ENCODE measurements at places on chromosomes 6 and 20. TPM values are rescaled to one million over a fixed set of nuclear protein-coding genes. Genes with fewer than 3 reads are reported as not detected.

GRCh38 chr6:64861039-64861651, 845.9 kb downstream of the EYS start:
- no peaks in the 10 kb centered on the region for H3K27me3 ChIP-seq
- H3K27ac ChIP-seq, result no peak overlapping the region
- H3K36me3 ChIP-seq, result no peaks in the 10 kb centered on the region
- H3K4me3 ChIP-seq, result no peak overlapping the region

DNA sequence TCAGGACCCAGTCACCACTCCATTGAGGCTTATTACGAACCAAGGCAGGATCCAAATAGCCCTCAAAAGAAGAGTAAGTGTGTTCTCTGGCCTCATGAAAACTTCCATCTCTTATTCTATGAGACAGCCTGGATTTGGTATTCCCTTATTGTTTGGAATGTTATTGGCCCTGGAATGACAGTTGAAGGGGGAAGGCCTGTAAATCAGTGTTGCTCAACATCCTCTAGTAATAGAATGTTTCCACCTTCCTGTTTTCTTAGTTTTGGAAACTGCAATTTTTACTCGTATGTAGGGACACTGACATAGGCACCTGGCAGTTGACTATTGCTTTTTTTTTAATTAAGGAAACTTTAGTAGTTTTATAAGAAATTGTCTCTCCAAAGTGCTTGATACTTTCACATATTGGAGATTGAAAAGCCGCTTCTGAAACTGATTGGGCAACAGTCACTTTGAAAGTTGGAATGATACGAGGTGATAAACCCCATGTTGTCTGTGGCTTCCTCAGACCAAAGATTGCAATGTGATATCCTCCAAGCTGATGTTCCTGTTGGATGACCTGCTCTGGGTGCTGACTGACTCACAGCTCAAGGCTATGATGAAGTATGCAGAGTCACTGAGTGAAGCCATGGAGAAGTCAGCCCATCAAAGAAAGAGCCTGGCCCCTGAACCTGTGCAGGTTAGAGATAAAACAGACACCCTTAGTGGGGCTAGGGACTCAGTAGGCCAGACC, 43.1 kb downstream of the BLTP3A start:
- H3K27ac ChIP-seq, result no peak overlapping the region
- no peaks in the 10 kb centered on the region for H3K4me1 ChIP-seq
- H3K27me3 ChIP-seq, result no peaks in the 10 kb centered on the region
- DNase-seq, result no peak

DNA sequence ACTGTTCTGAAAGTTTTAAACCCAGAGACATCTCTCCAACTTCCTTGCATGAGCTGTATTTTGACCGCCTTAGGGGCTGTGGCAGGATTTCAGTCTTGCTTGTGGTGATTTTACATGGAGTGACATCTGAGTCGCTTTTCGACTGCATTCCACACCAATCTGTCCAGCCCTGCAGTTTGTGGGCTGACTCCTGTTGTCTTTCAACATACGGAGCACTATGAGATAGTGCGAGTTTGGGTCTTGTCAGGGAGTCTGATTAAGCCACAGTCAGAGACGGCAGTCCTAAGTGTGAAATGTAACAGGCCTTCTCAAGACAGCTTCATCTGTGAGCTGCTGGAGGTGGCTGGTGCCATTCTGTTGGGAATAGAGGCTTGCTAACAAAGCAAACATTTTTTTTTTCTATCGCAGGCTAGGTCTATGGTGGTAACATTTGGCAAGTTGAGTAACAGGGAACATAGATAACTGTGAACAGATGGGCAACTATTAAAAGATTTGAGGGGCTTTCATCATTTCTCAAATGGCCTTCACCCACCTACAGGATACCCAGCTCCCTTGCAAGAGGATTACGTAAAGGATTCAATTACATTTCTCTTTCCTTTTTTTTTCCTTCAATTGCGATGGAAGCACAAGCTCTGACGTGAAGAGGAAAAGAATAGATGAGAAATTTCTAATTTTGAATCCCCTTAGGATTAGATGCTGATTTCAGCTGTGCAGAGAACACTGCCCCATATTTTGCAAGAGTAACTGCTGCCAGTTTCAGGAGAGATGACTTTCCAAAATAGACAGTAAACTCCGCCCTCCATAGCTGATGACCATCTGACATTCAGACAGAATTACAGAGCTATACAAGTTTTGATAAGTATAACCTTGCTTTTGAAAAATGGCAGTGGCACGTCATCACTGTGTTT, 25.1 kb downstream of the CAP2 start:
- peaks cover 6% of the 10 kb centered on the region for H3K36me3 ChIP-seq
- H3K27ac ChIP-seq, result peak overlapping the region; percentile 77
- peaks cover 23% of the 10 kb centered on the region for H3K4me1 ChIP-seq

MCCD1 gene
- not detected for total RNA-seq

DNA sequence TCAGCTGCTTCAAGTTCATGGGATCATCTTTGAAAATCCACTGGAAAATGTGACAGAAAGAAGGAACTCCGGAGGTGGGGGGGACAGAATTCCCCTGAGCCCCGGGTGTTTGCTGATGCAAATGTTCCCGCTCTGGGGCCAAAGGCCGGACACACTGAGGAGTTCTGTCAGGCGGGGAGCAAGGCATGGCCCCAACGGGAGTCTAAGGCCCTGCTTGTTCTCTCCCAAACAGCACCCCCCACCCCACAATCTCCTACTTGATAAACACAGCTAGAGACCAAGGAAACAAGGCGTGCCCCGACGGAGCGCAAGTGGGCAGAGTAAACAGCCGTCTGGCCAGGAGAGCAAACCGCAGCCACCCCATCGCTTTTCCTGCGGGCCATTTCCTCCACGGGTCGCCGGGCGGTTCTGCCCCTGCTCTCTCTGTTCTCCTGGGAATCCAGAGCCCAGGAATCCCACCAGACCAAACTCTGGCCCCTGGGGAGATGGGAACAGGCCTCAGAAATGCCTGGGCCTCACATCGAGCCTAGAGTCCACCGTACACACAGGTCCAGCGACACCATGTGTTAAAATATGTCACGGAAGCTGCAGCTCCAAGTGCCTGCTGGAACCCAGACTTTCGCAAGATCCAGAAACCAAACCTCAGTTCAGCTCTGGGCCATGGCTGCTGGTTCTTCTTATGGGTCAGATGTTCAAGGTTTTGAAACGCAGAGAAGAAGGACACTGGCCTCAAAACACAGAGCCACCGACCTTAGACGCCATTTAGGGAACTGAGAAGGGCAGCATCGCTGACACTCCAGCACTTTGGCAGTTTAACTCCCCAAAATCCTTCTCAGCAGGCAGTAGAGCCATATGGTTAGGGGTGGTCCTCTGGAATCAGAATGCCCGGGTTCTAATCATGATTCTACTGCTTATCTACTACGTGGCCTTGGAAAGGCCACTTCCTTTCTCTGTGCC, 104.2 kb downstream of the PREX1 start:
- peak overlapping the region; percentile 36 for H3K27ac ChIP-seq
- no peaks in the 10 kb centered on the region for H3K36me3 ChIP-seq
- H3K4me1 ChIP-seq, result no peaks in the 10 kb centered on the region
- peak; percentile 64 for DNase-seq

DNA sequence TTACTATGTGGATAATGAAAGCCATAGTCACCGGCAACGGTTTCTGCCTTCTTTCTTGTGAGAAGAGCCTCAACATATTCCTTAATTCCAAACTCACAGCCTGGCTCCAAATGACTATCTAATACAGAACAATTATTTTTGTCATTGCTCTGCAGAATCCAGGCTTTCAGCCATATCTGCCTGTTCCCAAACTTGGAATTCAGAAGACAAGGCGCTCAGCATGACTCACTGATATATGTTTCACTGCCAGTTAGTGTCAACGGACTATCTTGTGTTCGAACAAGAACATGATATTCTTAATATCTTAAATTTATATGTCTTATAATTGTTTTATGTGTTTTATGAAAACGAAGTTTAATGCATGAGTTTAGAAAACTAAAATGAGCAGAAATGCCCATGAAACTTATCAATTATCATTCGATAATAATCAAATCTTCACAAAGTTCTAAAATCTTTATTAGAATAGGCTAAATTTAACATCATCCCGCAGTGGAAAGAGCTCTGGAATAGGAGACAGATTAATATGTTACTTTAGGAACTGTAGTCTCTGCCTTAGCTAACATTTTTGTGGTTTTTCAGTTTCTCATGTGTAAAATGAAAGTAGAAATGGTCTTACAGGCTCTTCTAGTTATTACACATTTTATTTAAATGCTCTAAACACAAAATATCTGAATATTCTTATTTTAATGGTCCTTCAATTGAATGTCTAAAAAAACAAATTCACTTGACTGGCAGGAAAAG, 669.3 kb upstream of the GJE1 start:
- peak overlapping the region; percentile 43 for H3K27ac ChIP-seq
- DNase-seq, result no peak
- H3K27me3 ChIP-seq, result no peaks in the 10 kb centered on the region
- H3K36me3 ChIP-seq, result no peaks in the 10 kb centered on the region
- H3K4me3 ChIP-seq, result peak overlapping the region; percentile 21

DNA sequence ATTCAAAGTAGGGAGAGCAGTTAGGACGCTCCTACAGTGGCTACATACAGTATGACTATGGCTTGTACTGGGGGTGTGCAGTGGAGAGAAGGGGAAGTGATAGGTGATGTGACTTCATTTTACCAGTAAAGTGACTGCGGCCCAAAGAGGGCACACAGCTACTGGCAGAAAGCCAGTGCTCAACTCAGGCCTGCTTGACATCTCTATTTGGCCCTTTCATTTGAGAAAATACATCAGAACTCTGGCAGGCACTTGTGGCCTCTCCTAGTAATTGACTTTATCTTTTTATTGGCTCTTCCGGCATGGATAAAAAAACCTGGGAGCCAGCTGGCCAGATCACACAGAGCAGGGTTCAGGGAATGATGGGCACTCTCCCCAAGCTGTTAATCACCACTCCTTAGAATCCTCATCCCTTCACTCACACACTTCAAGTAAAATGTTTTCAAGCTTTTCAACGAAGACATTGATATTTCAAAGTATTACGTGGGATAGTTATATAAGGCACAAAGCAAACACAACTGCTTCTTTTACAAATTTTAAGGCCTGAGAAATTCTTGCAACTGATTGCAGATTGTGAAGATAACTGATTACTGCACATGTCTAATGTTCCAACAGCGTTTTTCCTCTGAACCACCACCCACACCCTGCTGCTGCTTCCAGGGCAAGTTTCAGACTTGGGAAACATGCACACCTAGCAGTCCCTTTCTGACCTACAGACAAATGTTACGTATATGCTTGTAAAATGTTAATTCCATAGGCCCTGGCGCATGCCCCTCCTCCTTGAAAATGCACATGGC, 73.5 kb downstream of the TNFRSF21 start:
- H3K27ac ChIP-seq, result no peak overlapping the region
- H3K36me3 ChIP-seq, result no peaks in the 10 kb centered on the region
- H3K4me3 ChIP-seq, result no peak overlapping the region
- H3K27me3 ChIP-seq, result no peaks in the 10 kb centered on the region
- DNase-seq, result no peak

OTOR gene
- not detected for total RNA-seq

DNA sequence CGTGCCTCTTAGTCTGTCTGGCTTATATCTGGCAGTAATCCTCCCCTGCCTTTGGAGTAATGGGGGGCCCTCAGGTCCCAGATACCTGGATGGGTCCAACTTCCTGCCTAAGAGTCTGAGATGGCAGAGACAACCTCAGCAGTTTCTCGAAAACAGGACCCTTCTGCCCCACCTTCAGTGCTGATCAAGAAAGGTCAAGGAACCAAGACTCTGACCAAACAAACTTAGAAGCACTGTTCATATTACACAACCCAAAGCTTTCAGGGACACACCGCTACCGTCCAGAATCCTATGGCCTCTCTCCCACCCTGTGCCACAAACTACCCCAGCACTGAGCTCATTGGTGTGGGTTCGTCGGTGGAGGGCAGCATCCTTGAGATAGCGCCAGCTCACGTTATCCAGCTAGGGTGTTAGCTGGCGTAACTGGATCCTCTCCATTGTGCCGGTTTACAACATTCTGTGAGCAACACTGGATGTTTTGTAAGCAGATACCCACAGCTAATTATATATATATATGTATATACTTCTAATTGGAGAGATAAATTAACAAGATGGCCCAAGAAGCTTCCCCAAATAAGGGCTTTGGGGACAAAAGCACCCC, 7.6 kb upstream of the TMC2 start:
- no peaks in the 10 kb centered on the region for H3K36me3 ChIP-seq
- no peak overlapping the region for H3K27ac ChIP-seq
- no peak for DNase-seq
- no peak overlapping the region for H3K4me3 ChIP-seq

DNA sequence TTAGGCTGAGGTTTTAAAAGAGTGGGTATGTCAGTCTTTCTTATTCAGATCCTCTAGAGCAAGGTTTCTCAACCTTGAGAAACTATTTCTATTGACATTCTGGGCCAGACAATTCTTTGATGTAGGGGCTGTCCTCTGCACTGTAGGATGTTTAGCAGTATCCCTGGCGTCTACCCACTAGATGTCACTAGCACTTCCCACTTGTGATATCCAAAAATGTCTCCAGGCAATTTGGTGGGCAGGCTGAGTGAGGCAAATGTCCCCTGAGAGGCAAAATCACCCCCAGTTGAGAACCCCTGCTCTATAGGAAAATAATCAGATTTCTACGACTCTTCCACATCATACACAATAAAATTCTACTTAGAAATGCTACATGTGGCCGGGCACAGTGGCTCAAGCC, 7.7 kb upstream of the ZKSCAN8 start:
- H3K36me3 ChIP-seq, result no peaks in the 10 kb centered on the region
- H3K4me1 ChIP-seq, result no peaks in the 10 kb centered on the region
- H3K4me3 ChIP-seq, result no peak overlapping the region
- no peak for DNase-seq
- no peak overlapping the region for H3K27ac ChIP-seq

PRKN gene
- 15.7 TPM for total RNA-seq

DNA sequence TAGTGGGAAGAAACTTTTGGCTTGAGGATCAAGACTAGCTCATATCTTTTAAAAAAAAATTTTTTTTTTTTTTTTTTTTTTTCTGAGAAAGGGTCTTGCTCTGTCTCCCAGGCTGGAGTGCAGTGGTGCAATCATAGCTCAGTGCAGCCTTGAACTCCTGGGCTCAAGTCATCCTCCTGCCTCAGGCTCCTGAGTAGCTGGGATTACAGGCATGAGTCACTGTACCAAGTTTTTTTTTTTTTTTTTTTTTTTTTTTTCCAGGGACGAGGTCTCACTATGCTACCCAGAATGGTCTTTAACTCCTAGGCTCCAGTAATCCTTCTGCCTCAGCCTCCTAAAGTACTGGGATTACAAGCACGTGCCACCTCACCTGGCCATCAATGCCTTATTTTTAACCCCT, 27.9 kb downstream of the GCLC start:
- no peak overlapping the region for H3K27ac ChIP-seq
- no peak for DNase-seq
- H3K4me3 ChIP-seq, result no peak overlapping the region
- no peaks in the 10 kb centered on the region for H3K4me1 ChIP-seq

All from right atrium auricular region (tissue), 2 donors.